Skeletal muscle cell (primary cell): ENCODE measurements at places on chromosomes 5 and 9.
A peak's percentile ranks its signal among the peaks of the same experiment; 100 is the strongest.

- DNase-seq, result no peak
These were observed 272.1 kb downstream of the TLE1 start for GRCh38 chr9:81417299-81417675.

GRCh38 chr9:99011161-99011709, 67.5 kb downstream of the COL15A1 start:
- DNase-seq, result no peak

DNA sequence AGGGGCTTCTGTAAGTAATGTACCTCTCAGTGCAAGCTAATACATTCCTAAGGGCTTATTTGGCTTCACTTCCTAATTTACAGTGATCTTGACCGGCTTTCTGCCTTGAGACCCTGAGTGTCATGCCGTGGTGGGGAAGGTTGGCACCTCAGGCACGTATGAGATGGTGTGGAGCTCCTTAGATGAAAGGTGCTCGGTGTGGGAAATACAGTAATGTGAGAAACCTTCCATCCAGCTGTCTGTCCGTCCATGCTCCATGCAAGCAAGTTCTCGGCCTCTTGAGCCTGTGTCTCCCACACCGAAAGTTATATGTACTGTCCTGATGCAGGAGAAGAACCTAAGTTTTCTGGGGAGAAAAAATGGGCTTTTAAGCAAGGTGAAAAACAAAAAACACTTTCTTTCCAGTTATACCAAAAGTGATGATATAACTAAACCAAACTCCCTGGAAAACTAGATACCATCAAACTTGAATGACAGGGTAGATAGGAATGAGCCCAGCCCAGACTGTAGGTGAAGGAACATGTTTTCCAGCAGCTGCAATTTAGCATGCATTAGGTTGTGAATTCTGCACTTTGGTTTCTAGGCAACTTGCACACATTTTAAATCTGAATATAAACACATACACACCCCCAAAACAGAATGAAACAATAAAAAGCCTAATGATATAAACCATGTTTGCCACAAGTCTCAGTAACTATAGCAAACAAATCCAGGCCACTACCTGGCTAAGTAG, 279.6 kb downstream of the FANCC start:
- DNase-seq, result no peak

DNA sequence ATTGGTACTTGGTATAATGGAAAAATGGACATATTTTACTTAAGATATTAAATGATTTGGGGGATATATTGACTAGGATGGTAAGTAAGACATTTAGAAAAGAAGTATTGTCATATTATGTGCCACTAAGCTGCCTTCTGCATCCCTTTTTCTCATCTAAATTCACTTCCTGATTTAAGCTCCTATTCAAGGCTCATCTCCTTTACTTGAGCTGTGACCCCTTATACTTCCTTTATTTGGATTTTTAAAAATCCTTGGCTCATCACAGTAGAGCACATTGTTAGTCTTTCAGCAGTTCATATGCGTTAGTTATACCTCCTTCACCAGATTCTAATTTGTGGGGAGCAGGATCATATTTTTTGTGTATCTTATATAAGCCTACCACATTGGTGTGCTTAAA, 6.6 kb downstream of the COMMD10 start:
- no peak for DNase-seq

DNA sequence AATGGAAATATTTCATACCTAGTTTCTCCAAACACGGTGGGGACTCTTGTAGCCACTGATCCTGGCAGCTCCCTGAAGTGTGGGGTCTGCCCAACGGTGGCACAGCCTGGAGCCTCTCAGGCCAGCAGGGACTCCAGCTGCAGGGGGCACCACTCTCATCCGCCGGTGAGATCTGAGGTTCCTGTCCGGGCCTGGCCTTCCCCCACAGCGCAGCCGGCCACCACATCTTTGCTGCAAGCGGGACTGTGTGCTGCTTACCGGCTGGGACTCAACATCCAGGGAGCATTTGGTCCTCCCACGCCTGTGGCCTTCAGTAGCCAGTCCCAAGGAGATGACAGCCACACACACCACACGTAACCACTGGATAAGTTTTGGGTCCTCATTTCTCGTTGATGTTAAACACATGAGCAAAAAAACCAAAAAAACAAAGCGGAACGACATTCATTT, 7.7 kb upstream of the NKX2-5 start:
- no peak for DNase-seq

GRCh38 chr9:89153232-89154017, 25.2 kb downstream of the SHC3 start:
- peak; percentile 43 for DNase-seq

DNA sequence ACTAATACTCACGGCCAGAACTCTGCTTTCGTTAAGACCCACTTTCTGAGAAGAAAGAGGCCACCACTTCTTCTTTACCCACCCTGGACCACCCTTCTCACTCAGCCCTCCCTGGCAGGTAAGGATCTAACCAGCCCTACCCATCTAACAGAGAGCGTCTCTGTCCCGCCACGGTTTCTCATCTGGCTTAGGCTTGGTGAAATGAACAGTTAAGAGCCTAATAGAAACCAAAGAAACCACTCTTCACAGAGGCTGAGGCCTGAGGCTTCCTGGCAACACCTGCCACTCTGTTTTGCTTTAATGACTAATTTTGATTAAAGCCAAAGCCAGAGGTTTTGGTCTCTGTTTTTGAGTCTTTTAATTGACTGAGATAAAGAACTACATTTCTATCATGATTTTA, 354.1 kb upstream of the SLC30A5 start:
- DNase-seq, result no peak

GRCh38 chr5:97000391-97000790, 64.5 kb downstream of the LNPEP start:
- no peak for DNase-seq

DNA sequence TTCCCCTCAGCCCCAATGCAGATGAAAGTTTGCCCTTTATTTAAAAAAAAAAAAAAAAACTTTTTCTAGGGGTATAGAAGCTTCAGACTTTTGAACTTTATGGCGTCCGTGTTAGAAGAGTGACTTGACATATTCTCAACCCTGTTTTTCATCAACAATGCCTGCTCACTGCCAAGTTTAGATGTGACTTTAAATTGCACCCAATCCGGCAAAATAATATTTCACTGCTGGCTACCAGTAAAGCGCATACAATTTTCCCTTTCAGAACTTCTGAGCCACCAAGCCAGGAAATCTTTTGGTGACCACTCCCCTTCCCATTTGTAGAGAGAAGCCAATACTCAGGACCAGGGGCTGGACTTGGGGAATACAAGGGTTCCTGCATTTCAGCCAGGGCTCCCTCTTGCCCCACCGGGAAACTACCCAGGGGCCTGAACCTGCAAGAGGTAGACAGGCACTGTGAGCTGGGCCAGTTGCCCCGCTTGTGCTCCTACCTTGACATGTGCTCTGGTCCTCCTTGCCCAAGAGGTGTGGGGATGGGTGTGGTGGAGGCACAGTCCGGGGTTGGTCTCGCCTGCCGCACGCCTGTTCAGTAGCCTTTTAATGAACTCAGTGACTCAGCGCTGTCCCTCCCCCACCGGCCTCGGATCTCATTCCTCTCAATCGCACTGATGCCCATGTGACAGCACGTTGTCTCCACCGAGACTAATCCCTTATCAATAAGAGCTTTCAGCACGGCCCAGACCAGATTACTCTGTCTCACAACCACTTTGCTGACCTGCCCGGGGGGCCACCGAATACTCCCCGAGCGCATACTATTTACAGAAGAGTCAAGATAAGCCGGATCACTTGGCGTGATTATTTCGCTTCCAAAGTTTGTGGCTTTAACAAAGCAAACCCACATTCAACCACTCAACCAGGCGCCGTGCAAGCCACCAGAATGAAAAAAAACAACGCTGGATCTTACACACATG, 226.4 kb downstream of the DCP2 start:
- no peak for DNase-seq

GRCh38 chr9:81397481-81398381, 291.6 kb downstream of the TLE1 start:
- no peak for DNase-seq

GRCh38 chr9:89052470-89053097, 61.3 kb downstream of the S1PR3 start:
- no peak for DNase-seq

GRCh38 chr9:94065535-94065961, 18.7 kb upstream of the PTPDC1 start:
- peak; percentile 59 for DNase-seq

DNA sequence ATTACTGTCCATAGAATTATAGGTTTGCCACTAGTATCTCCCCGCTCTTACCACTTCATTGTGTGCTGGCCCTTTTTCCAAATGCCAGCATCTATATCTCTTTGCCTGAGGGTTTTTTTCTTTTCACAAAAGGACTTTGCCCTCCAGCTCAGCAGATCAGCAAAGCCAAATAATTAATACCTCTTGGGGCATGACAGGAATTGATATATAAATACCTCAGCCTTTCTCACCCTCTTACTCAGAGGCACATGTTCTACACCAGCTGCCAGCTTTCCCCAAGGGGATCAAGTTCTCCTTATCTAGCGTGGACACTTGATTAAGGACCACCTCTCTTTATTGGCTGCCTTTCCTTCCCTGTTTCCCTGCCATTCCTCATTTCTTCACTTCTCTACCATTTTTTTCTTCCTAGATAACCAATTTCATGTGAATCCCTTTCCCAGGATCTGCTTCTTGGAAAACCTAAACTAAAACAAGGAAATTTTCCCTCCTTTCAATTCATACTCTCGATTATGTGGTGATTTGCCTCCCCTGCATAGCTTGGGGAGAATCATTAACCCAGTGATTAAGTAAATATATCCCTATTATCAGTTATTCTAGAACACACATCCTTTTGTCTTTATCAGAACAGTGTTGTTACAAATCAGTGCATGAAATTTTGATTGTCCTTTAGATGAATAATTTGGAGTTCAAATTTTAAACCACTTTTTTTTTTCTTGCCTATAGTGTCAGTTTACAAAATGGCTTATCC, 6.9 kb upstream of the NUDT12 start:
- DNase-seq, result no peak
